Activated CD4-positive, alpha-beta T cell treated with anti-CD3 and anti-CD28 coated beads for 1 hour (primary cell): ENCODE measurements at places on chromosomes 11 and 22.

GRCh38 chr11:67002921-67003411 is 20.0 kb upstream of the SYT12 start:
- DNase-seq = no peak

- DNase-seq = no peak
Observed at GRCh38 chr22:43330178-43331068, 12.7 kb downstream of the SCUBE1 start.

GRCh38 chr11:120978701-120979100 is 45.2 kb upstream of the TBCEL start:
- no peak for DNase-seq

DNA sequence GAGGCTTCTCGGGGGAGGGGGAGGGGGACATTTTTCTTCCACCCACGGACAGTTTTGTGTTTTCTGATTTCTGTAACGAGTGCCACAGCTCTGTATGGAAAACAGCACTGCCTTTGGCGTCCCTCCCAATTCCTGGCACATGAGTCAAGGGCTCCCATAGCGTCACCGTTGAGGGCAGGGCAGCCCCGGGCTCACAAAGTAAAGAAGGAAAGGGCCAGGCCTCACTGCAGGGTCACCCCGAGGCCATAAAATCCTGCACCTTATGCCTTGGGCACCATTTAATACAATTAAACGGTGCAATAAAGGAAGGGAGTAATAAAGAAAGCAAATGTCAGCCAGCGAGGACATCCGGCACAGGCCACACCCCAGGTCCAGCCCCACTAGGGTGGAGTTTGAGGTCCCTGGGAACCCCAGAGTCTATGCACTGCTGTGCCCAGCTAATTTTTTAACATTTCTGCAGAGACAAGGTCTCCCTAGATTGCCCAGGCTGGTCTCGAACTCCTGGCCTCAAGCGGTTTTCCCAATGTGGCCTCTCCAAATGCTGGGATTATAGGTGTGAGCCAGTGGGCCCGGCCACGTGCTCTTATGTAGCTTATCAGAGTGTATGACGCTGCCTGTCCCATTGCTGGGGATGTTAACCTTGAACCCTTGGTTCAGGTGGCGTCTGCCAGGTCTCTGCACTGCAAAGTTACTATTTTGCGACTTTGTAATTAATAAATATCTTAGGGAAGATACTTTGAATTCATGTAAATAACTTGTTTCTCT is 13.6 kb upstream of the MUC2 start:
- DNase-seq = no peak

DNA sequence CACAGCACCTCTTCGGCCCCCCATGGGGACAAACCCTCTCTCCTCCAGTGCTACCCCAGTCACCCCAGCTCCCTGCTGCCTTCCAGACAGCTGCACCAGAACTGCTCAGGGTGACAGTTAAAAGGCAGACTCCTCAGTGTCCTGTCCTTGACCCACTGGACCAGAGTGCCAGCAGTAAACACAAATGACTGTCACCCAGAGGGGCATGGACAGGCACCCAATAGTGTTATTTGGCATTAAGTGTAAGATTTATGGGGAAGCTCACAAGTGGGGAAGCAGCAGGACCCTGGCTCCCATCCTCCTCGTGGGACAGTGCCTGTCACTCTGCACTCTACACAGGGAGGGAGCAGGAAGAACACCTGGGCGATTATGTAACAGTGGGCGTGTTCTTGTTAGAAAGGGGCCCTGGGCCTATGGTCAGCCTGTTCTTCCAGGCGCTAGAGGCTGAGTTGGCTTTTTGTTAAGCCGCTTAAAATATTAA is 5.0 kb downstream of the RPS19BP1 start:
- DNase-seq = no peak

GRCh38 chr11:126098204-126098769 is 35.6 kb upstream of the CDON start:
- DNase-seq = no peak

DNA sequence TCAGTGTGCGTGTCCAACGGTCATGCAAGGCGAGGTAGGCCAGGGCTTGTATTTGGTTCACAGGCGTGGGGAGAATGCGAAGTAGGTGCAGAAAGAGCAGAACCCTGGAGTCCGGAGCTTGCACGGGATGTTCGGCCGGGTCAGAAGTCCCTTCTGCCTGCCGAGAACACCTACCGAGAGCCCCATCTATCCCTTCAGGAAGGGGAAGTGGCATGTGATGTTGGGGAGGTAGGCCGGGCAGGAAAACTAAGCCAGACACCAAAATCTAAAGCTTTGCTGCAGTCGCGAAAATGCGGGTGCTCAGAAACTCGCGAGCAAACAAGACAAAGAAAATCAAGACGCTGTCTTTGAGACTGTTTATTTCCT is 435 bp upstream of the TAF6L start:
- DNase-seq = no peak

- DNase-seq = no peak
Observed at GRCh38 chr11:13344818-13345217, 67.2 kb downstream of the BMAL1 start.

GRCh38 chr11:34209809-34210208 is 104.4 kb downstream of the NAT10 start:
- DNase-seq = no peak

GRCh38 chr22:19143967-19144400 is 467 bp downstream of the ESS2 start:
- no peak for DNase-seq

GRCh38 chr11:34044664-34045485 is 6.7 kb upstream of the CAPRIN1 start:
- DNase-seq = no peak

- DNase-seq = peak; percentile 0
Observed at GRCh38 chr11:125083312-125084056, 20.4 kb downstream of the SLC37A2 start.

DNA sequence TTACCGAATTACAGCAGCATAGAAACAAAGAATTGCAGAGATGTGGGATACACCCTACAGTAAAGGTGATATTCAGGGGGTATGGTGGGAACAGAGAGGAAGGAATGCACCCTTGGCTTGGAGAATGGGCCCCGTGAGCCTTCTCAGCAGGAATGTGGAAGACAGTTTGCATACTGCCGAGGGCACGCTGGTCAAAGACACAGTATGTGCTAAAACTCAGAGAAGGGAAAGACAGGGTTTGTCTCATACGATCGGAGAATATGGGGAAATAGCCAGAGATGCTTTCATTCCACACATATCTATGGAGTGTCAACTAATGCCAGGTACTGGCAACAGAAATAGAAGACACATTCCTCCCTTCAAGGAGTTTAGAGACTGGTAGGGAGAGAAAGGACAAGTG is 36.9 kb downstream of the UBASH3B start:
- no peak for DNase-seq

- no peak for DNase-seq
Observed at GRCh38 chr11:60756307-60757032, at the start of gene MS4A15. MS4A15 (plus strand) TSS chr11:60756867; CDS start chr11:60763734, 6,867 bp downstream.

GRCh38 chr11:20762980-20763379 is 93.6 kb downstream of the NELL1 start:
- no peak for DNase-seq

DNA sequence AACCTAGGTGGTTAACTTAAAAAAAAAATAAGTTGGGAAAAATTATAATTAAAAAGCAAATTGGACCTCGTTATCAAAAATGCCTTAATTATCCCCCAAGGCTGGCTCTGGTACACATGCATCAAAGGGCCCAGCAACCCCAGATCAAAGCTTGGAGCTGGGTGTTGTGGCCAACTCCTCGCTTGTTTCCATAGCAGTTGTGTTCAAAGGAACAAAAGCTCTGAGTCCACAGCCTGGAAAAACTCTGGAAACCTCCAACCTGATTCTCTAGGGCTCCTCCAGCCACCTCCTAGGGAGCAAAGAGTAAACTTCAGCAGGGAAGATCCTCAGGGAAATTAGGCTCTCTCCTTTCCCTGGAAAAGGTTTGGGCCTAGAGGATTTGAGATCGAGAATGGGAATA is 149.4 kb downstream of the NXPE2 start:
- no peak for DNase-seq

DNA sequence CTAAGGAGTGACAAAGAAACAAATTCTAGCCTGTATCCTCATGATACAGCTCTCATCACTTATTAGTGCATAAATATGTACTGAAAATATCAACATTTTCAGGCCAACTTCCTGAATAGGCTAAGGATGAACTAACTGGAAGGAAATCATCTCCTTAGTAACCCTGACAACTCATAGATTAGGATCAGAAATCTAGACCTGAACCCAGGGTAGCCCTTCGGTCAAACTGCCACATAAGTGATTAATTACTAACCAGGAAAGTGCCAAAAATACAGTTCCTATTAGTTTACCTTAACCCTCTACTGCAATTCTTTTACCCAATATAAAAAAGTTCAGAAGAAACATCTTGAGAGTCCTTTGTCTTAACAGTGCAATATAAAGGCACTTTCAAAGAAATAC is 40.0 kb downstream of the AMBRA1 start:
- no peak for DNase-seq

DNA sequence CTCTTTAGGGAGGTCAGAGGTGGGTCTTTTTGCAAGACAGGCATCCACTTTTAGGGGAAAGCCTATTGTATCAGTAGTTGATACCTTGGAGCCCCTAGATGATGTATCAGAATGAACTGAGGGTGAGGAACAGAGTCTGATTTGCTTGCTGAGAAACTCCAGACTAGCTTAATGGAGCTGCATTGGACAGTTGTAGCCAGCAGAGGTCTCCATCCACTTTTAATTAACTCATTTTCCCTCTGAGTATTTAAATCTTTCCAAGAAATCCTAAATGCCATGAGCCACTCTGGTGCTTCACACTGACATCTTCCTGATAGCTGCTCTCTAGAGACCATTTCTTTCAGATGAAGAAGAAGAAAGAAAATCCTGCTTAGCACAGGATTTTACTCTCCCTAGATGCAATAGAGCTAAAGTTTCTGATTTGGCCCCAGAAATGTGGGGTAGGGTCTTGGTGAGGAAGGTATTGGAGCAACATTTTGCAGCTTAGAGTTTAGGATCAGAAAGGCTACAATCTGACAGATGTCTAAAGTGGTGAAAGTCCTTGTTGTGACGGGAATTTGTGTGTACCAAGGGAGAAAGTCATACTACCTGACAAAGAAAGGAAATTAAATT is 38.0 kb downstream of the EXT2 start:
- no peak for DNase-seq

DNA sequence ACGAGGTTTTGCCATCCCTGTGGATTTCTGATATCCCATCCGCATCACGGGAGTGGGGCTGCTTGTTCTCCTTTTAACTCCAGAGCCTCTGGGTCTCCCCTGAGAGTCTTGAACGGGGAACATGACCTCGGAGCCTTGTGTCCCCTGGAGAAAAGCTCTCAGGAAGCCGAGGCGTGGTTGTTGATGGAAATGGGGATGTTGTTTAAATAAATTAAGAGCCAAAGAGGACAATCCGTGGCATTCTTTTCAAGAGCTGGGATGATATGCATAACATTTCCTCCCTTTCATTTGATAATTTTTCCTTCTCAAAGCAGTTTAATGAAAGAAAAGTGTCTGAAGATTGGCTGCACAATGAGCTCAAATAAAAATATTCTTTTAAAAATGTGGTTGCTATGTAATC is 14.2 kb downstream of the TSPAN18 start:
- no peak for DNase-seq

DNA sequence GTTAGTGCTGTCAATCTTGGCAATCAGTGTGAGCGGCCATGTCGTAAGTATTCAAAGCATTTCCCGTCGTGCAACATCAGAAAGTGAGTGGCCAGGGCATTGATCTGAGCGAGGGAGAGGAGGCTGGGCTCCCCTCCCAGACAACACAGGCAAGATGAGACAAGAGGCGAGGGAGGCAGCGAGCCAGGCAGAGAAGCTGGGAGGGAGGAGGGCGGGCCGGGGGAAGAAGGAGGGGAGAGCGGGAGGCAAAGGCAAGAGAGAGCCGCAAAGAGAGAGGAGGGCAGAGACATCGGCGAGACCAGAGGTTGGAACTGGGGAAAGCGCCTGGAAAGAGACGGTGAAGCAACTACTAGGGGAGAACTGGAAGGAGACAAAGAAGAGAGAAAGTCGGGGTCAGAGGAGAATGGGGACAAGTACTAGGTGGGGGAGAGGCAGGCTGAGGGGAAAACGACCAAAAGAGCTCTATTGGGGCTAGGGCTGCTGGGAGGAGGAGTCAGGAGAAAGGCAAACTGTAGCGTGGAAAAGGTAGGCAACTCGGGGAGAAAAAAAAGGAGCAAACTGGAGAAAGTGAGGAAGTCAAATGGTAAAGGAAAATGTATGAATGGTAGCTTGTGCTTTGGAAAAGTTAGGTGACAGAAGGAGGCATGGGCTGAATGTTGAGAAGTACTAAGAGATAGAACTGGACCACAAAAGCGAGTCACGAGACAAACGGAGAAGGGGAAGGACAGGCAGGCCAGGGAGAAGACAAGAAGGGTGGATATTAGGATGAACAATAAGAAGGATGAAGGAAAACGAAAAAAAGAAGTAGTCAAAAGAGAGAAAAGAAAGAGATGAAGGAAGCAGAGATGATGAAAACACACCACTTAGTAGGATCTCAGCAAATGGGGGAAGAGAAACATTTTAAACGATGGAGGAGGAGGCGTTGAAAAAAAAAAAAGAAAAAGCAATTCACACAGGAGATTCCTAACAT is 130.5 kb upstream of the C11orf58 start:
- DNase-seq = no peak

GRCh38 chr11:742156-742546 is 5.1 kb upstream of the TALDO1 start:
- DNase-seq = no peak

DNA sequence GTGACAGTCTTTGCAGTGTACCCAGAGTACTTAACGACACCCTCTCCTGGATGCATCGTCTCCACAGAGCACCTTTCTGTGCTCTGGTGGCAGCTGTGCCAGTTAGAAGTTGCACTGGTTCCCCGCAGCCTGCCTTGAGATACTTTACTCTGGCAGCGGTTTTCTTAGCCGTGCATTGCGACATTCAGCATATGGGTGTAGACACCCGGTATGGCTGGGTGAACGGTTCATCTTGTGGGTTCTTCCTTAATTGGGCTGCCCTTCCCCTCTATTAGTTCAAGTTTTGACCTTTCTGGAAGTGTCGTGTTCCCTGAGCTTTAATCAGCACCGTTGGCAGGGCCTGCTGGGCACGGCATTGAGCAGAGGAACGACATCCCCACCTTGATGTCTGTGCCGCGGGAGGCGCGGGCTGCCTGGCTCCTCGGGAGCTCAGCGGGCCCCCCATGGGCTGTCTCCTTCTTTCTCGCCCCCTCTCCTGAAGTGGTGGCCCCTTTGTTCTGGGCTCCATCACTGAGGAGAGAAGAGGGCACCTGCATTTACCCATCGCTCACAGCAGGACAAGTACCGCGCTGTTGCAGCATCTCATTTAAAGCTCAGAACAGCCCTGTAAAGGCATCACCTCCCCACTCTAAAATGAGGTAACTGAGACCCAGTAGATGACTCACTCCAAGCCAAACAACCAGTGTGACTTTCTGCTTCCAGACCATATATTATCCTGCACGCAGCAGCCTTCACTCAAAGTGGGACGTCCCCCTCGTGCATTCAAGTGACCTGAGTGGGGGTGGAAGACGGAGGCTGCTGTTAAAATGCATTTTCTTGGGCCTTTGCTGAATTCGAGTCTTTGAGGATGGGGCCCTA is 13.3 kb downstream of the FAM83F start:
- DNase-seq = no peak
